ENCODE measurements at places on chromosomes 6 and 20.

DNA sequence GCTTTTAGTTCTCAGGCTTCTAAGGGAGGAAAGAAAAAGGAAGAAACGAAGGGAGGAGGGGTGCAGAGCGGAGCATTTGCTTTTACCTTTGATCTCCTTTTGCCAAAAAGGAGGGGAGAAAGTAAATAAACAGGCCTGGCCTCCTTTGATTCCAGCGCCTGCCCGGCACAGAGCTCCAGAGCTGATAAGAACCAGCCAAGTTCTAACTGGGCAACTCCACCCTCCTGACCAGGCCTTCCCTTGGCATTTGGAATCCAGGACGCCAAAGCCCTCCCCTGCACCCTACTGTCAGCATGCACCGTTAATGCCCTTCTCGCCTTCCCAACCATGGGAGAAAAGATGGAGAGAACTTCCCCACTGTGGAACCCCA lies 120.8 kb upstream of the PTPN1 start:
- DNase-seq, result no peak

GRCh38 chr6:90695316-90695715 lies 108.4 kb upstream of the MAP3K7 start:
- DNase-seq, result no peak

- no peak for DNase-seq
Observed at GRCh38 chr6:125612345-125612846, 137.0 kb upstream of the HEY2 start.

DNA sequence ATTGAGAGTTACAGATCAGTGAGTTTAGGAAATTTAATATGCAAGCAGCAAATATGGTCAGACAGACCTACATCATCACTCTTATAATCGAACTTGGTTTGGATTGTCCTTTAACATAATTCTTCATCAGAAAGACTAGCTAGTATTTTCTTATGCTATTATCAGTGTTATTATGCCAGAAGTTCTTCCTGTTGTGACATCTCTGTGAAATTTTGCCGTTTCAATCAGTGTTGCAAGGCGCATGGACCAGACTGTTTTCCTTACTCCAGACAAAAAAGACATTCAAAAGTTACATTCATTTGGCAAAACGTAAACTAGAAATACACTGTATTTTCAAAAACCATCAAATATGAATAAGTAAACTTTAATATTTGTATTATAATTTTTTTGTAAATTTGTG lies 5.7 kb upstream of the TENT5A start:
- no peak for DNase-seq

- DNase-seq, result no peak
Observed at GRCh38 chr6:126614642-126615504, 275.0 kb downstream of the CENPW start.

GRCh38 chr6:48736501-48737206 lies 625.7 kb upstream of the PTCHD4 start:
- no peak for DNase-seq

DNA sequence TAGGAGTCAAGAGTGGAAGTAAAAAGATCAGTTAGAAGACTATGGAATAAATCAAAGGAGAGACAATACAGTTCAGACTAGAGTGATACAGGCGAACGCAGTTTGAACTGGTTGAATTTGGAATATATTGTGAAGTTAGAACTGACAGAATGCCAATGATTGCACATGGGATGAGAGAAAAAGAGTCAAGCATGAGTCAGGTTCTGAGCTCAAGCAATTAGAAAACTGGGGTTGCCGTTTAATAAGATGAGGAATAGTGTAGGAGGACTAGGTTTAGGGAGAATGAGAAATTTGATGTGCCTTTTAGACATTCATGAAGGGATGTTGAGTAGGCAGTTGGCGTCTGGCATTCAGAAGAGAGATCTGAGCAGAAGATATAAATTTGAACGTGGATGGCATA lies 8.0 kb downstream of the RNF217 start:
- DNase-seq, result no peak

GRCh38 chr6:72770959-72771358 lies 149.1 kb downstream of the KCNQ5 start:
- no peak for DNase-seq

GRCh38 chr6:1670711-1671462 lies 61.2 kb downstream of the FOXC1 start:
- DNase-seq, result no peak

GRCh38 chr6:20661721-20662120 lies 127.5 kb downstream of the CDKAL1 start:
- no peak for DNase-seq

DNA sequence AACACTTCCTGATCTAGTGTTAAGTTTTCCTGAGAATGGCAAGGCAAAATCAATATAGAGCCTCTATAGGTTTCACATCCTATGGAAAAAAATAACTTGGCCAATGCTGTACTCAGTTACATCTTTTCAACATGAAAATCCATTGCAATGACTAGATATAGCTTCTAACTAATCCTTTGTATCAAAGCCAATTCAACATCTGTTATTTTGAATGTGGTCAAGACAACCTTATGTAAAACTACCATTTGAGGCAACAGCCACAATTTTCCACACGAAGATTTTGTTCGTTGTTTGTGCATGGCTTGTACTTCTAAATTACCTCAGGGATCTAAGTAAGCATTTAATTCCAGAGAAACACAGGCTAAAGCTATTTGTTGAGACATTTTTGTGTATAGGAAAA lies 637.8 kb upstream of the EYS start:
- DNase-seq, result no peak

GRCh38 chr20:7193681-7194080 lies 426.2 kb downstream of the BMP2 start:
- DNase-seq, result no peak

- no peak for DNase-seq
Observed at GRCh38 chr6:106536851-106537250, 92.4 kb downstream of the RTN4IP1 start.

- DNase-seq, result no peak
Observed at GRCh38 chr6:7390226-7390878, 744 bp downstream of the RIOK1 start.

DNA sequence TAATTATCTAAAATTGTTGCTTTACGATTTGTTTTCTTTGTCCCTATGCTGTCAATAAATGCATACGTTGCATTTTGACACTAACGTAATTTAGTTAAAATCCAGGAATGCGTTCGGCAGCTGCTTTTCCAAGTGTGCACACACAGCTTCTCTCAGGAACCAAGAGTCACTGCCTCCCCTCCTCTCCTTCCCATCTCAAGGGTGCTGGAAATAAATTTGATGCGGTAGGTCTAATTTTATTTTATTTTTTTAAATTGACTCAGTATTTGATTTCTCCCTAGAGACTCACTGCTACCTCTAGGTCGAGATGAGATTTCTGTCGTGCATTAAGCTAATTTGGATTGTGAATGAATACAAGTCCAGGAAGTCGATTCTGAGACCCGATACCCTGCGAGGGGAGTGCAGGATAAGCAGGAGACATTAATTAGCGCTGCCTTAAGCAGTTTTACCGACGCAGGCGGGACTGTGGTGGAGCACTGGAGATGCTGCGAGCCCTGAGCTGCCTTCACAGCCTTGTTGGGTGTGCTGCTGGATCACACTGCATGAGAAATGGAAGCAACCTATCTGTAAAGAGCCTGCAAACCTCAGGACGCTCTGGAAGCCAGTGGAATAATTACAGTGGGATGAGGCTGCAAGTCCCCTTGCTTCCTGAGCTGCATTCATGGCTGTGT lies 381.2 kb downstream of the C6orf118 start:
- no peak for DNase-seq

DNA sequence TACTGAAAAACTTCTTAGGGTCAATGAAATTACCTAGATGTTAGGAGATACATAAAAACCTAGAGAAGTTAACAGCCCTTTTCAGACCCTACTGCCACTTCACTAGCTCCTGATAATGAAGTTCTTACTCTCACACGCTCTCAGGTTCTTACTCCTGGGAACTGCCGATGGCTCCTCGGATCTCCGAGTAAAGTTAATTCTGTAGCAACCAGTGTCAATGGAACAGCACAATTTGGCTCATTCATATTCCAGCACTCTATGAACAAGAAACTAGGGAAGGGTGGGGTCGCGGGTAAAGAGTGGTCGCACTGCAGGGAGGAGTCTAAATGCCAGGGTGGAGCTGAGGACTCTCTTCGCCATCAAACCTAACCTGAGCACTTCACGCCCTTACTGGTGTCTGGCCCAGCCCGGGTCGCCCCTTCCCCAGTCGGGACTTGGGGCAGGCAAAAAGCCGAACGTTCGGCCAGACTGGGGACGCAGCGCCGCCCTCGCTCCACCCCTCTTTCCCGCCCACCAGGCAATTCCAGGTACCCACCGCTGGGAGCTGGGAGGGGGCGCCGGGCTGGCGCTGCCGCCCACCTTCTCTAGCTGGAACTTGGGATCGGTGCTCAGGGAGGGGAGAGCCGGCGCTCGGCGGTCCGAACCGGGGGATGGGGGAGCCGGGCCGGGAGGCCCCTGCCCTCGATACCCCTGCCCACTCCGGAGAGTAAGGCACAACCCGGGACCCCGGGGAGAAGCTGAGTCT lies 744 bp downstream of the RAB23 start:
- DNase-seq, result peak; percentile 38

GRCh38 chr6:21596145-21596948 lies 2.8 kb downstream of the SOX4 start:
- DNase-seq, result no peak

GRCh38 chr20:14489544-14489943 lies 152.1 kb upstream of the FLRT3 start:
- DNase-seq, result no peak

- DNase-seq, result peak; percentile 35
Observed at GRCh38 chr6:146770965-146771735, 172.4 kb downstream of the ADGB start.

DNA sequence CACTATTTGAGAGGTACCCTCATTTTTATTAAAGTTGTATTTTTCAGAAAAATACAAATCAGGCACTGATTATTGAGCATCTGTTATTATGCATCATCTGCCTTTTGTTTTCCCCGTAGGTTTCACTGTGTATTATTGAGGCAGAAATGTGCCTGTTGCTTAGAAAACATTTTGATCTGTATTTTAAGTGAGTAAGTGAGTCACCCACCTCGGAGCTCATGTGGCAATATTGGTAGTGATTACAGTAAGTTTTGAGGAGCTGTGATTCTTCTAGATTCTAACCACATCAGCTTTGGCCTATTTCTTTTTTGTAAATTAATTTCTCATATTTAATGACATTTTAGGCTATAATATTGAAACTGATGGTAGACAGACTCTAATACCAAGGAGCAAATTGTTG lies 59.6 kb upstream of the LAMP5 start:
- no peak for DNase-seq

GRCh38 chr6:31354864-31355582 lies 2.0 kb downstream of the HLA-B start:
- DNase-seq, result no peak

- no peak for DNase-seq
Observed at GRCh38 chr6:130865793-130866192, 38.6 kb downstream of the SMLR1 start.

GRCh38 chr20:8782804-8783203 lies 286.1 kb upstream of the PLCB4 start:
- DNase-seq, result no peak

- DNase-seq, result no peak
Observed at GRCh38 chr6:67886840-67887292, 748.2 kb upstream of the ADGRB3 start.

GRCh38 chr6:15705981-15706380 lies 43.2 kb upstream of the DTNBP1 start:
- DNase-seq, result no peak

DNA sequence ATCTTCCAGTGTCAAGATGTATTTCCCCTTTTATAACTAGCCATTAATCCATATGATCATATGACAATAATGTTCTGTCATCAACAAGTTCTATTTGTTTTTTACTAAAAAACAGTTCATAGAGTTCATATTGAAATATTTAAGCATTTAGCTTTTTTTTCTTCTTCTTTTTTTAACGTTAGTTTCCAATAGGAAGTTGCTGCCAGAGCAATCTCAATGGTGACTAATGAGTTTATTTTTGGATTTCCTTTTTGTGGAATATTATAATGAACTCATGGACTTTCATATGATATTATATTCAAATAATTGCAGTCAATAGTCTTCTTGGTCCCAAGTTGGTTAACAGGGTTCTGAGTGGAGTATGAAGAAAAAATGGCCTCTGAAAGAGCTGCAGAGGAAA lies 343.3 kb downstream of the BCKDHB start:
- DNase-seq, result no peak

- no peak for DNase-seq
Observed at GRCh38 chr6:51775942-51776860, 311.2 kb downstream of the PKHD1 start.

- DNase-seq, result no peak
Observed at GRCh38 chr20:688809-689212, 13.2 kb upstream of the SCRT2 start.

DNA sequence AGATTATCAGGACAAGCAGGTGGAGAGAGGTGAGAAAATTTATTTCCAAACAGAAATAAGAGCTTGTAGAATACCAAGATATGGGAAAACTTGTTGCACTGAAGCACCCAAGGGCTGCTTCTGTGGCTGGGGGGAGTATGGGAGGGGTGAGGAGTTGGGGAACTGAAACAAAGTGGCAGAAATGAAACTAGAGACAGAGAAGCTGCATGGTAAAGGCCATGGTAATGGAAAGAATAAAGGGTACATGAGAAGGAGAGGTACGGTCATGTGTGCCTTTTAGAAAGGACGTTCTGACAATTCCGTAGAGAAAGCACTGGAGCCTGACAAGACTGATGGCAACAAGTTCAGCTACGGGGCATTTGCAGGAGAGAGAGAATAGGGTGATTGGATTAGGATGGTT lies 51.6 kb upstream of the RIN2 start:
- DNase-seq, result no peak

GRCh38 chr6:137044366-137045221 lies at the start of gene IL20RA:
IL20RA (minus strand) TSS chr6:137044965; CDS start chr6:137044728, 237 bp downstream.
- DNase-seq, result no peak

GRCh38 chr6:90538278-90539046 lies 48.4 kb downstream of the MAP3K7 start:
- no peak for DNase-seq

GRCh38 chr20:49461894-49462620 lies 20.4 kb downstream of the KCNB1 start:
- no peak for DNase-seq

GRCh38 chr6:136524936-136525413 lies 25.2 kb downstream of the MAP7 start:
- DNase-seq, result no peak

- DNase-seq, result no peak
Observed at GRCh38 chr20:49696594-49696993, 17.1 kb downstream of the B4GALT5 start.

- no peak for DNase-seq
Observed at GRCh38 chr20:33372993-33373441, 28.3 kb downstream of the CDK5RAP1 start.

- no peak for DNase-seq
Observed at GRCh38 chr20:61203320-61203719, 48.7 kb upstream of the CDH4 start.

GRCh38 chr20:62964700-62965099 lies 12.2 kb downstream of the SLC17A9 start:
- DNase-seq, result no peak
